ENCODE measurements at places on chromosomes 5 and 9. TPM values are rescaled to one million over a fixed set of nuclear protein-coding genes. Genes with fewer than 3 reads are reported as not detected.

- DNase-seq, result no peak
These were observed 23.9 kb downstream of the SRP19 start for GRCh38 chr5:112885001-112885400.

DNA sequence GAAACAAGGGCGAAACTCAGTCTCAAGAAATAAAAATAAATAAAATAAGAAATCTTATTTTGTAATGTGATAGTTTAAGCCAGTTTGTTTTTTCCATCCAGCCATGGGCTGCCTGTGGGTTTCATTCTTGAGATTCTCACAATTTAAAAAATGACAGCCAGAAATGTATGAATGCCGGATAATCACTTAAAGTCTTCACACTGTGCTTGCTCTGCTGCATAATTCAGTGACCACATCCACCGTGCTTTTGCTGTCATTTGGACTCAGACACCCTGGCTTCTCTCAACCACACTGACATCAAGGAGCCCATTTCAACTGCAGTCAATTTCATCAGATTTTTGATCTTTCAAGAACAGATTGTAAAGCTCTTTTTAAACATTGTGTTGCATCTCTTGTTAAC is 61.0 kb upstream of the DAPK1 start:
- DNase-seq, result no peak

GRCh38 chr9:70811638-70812037 is 309.8 kb downstream of the TRPM3 start:
- no peak for DNase-seq

GRCh38 chr5:1366514-1366913 is 21.6 kb upstream of the CLPTM1L start:
- no peak for DNase-seq

DNA sequence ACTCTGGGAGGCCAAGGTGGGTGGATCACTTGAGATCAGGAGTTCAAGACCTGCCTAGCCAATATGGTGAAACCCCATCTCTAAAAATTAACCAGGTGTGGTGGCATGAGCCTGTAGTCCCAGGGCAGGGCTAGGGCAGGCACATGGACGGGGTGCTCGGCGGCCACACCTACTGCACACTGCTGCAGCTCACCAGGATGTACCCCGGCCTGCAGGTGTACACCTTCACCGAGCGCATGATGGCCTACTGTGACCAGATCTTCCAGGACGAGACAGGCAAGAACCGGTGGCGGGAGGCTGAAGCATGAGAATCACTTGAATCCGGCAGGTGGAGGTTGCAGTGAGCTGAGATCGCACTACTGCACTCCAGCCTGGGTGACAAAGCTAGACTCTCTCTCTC is 3.2 kb downstream of the ST6GALNAC4 start:
- no peak for DNase-seq

DNA sequence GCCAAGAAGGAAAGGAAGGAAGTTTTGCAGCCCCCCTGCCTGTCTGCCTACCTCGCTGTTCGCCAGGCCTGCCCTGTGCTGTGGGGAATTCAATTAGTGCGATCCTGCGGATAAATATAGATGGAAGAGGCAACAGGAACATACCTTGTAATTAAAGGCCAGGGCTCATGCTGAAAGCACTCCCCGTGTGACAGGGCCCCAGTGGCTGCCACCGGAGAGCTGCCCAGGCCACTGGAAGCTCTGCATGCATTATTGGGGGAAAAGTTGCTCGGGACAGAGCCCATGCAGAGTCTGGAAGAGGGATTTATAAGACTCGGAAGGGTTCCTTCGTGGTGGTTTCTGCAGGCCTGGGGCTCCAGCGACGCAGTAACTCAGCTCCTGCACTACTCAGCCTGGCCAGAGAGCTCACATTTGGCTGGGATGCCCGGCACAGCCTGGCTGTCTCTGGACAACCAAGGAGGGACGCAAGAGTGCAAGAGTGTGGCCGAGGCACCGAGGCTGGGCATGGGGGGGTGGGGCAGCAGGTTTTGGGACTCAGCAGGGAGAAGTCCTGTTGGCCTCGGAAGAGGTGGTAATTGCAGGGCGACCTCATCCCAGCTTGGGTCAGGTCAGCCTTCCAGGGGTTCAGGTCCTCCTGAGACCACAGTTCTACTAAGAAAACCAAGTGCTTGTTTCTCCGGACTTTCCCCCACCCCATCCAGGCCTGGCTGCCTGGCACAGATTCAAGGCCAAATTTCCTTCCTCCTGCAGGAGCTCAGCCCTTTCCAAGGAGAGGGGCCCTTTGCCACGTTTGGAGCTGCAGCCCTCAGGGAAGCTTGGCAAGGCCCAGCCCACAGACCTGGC is 68.1 kb upstream of the GGTA1 start:
- DNase-seq, result peak; percentile 28

DNA sequence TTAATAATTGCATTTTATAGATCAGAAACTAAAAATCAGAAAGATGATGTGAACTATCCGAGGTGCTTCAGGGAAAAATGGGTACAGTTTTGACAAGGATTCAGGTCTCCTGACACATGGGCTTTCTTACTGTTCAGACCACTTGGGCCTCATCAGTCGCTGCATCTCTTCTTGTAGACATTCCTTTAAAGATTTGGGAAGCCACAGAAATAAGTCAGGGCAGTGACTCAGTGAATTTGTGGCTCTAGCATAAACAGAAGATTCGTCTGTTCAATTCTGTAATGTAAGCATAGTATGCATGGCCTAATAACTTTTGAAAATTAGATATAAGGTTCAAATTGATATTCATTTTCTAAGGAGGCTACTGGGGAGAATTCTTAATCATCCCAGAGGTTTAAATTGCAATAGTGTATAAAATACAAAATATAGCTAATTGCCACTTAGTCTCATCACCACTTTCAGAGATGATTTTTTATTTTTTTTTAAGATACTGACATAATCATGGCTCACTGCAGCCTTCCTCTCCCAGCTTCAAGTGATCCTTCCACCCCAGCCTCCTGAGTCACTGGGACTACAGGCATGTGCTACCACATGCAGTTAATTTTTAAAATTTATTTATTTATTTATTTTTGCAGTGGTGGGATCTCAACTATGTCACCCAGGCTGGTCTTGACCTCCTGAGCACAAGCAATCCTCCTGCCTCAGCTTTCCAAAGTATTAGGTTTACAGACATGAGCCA is 48.9 kb downstream of the RASEF start:
- DNase-seq, result peak; percentile 90

DNA sequence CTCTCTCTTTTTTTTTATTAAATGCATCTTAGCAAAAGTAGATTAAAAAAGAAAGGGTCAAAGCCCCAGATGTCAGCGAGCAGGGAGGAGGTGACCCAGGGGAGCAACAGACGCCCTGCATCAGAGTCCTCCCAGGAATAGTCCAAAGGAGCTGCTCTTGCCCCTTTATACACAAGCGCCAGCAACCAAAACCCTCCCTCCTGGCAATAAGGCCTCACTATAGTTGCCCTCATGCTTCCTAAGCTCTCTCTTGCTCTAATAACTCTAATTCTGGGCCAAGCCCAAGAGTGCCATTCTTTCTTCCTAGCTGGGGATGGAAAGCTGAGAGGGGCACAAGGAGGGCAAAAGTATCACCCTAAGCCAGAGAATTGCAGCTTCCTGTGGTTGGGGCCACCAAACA is 26.3 kb downstream of the PCDHGC5 start:
- DNase-seq, result no peak

DNA sequence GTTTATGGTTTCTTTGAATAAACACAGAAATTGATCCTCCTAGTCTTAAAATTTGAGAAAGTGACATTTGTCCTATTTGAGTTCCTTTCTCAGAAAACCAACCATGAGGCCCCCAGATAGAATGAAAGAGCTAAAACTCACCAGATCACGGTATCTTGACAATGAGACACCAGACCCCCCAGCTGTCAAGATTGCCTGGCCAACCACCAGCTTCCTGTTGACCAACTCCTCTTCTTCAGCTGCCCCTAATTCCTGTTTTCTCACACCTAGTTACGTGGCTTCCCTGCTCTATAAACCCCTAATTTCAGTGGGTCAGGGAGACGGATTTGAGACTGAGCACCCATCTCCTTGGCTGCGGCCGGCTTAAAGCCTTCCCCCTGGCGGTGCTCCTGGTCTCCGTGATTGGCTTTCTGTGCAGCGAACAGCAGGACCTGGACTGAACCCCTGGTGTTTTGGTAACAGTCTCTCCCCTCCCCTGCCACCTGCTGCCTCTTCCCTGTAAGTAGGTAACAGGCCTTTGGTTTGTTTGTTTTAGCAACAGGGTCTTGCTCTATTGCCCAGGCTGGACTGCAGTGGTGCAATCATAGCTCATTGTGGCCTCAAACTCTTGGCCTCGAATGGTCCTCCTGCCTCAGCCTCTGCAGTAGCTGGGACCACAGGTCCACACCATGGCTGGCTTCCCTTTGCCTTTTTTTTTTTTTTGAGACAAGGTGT is 4.8 kb upstream of the ENTPD2 start:
- DNase-seq, result no peak

The TMC1 gene
- total RNA-seq, result not detected

The SEMA6A gene
- 0.36 TPM for total RNA-seq

The NPM1 gene
- total RNA-seq, result 1,596 TPM

The TRIM36 gene
- 0.18 TPM for total RNA-seq

The RASEF gene
- under 0.01 TPM for total RNA-seq

The POU5F2 gene
- 1.1 TPM for total RNA-seq

The KCNIP1 gene
- not detected for total RNA-seq

The TEK gene
- 10.8 TPM for total RNA-seq

All from IMR-90 (cell line).